T-helper 22 cell (primary cell): ENCODE measurements at places on chromosomes 7 and 10.

DNA sequence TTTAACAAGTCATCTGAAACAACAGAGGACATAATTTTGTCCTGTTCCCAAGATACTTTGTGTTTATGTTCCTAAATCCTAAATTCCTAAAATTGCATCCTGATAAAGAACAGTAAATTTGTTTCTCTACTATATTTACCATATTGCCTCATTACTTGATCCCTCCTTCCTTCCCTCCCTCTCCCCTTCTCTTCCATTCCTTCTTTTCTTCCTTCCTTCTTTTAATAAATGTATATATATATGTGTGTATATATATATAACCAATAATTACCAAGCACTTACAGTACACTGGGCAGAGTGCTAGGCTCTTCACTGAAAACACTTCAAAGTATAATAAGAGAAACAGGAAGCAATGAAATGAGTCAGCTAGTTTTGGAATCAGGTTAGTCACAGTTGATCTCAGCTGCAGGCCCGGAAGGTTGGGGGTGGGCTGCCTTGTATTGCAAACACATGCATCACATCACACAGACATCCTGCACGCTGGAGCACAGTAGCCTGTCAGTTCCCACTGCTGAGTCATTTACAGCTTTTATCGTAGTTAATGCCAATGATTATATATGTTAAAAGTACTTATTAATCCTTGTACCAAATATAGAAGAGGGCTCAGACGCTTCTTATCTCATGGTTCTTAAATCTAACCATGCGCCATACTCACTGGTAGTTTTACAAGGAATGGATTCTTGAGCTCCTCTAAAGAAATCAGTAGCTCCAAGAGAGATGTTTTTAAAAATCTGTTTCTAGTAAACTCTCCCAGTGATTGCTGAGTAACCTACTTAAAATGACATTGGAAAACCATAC, 551.7 kb downstream of the GRM8 start:
- peak; percentile 46 for DNase-seq

- DNase-seq, result no peak
Measured at GRCh38 chr7:116075351-116076145, 45.0 kb upstream of the TFEC start.

GRCh38 chr7:4195660-4196059, 486.4 kb upstream of the FOXK1 start:
- no peak for DNase-seq

- no peak for DNase-seq
Measured at GRCh38 chr10:90834326-90834725, 23.5 kb downstream of the HTR7 start.

GRCh38 chr10:5666841-5667630, 641 bp upstream of the ASB13 start:
- no peak for DNase-seq

DNA sequence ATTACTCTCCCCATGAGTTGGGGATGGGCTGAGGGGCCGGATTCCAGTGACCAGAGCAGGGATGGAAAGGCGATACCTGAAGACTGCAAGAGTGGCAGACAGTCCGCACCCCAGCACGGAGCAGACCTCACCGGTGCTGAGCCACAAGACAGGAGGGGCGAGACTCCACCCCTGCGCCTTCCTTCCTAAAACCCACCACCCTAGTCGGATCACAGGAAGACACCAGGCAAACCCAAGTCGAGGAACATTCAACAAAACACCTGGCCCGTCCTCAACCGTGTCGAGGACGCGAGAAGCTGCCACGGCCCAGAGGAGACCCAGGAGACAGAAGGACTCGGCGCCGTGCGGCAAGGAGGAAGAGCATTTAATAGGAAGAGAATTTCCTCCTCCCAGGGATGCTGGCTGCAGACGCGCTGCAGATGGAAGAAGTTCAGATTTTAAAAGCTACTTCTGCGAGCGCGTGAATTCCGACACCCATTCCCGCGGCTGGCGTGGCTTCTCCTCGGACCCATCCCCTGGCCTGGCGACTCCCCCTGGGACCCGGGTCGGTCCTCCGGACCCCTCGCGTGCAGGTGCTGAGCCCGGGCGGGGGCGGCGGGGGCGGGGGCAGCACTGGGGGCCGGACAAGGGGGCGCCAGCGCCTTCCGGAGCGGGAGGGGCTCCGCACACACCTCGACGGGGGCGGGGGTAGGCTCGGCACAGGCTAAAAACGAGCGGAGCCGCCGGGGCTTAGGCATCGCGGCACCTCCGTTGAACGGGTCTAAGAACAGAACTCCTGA, 563 bp upstream of the UTF1 start:
- no peak for DNase-seq
